Activated T-cell treated with anti-CD3 and anti-CD28 coated beads, Interleukin-2, amount 50 U/mL, for 4 hours (primary cell): ENCODE measurements at places on chromosomes 16 and 17. TPM values are rescaled to one million over a fixed set of nuclear protein-coding genes. Genes with fewer than 3 reads are reported as not detected.

DNA sequence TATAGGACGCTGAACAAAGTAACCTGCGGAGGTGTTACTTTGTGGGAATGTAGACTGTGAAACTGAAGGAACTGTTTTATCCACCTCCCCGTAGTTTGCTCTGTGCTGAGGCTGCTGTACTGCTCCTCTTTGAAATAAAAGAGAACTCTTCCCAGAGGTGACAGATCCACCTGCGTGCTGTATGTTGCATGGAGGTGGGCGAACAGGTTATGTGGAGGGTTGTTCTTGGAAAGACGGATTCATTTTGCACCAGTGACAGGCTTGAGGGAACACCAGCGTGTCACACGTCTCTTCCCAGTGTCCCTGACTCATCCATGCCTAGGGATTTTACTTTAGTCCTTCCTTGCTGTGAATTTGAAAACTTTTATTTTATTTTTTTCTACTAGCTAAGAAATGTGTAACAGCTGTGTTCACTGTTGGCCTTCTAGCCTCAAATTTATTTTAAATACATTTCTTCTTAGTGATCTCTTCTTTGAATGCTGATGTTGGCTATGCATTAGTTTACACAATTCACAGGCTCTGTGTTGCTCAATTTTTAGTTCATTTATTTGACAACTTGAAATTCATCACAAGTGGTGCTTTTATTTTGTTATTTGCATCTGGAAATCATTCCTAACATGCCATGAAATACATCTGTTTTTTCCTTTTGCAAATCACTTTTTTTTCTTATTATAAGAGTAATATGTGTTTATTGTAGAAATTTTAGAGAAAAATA, 512.4 kb downstream of the CDH13 start:
- DNase-seq: no peak

DNA sequence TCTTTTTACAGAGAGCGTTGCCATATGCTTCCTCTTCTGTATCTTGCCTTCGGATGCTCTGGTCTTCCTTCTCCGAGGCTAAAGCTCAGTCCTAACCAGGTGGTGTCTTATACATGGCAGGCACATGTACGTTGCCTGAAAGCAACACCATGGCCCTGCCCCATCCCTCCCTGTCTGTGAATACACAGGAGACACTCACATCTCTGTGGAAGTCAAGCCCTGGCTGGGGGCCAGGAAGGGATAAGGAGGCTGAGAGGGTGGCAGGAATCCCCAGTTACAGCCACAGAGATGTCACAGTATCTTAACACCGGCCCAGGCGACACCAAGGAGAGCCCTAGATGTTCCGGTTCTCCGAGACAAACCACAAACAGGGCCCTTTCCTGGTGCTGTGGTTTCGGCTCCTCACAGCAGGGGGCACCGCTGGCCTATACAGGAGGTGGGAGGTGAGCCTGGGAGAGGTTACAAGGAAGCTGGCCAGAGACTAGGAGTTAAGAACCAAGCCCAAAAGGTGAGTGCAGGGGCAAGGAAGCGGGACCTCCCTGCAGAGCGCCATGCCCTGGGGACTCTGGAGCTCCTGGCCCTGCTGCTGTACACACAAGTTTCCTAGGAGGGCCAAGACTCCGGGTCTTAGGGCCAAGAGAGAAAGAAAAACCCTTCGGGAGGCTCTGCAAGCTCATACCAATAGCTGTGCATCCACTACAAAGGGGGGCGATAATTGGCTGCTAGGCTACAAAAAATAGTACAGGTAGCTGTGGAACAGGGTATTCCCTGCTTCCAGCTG, 41.7 kb downstream of the SRL start:
- DNase-seq: no peak

GRCh38 chr17:69547947-69548346, 133.4 kb downstream of the MAP2K6 start:
- DNase-seq: no peak

- peak; percentile 19 for DNase-seq
These were observed at the start of gene DLX3 for GRCh38 chr17:49995055-49995738. Gene DLX3, minus strand, starts transcription at chr17:49995224. Its CDS starts 226 bp downstream, at chr17:49994998.

- no peak for DNase-seq
These were observed 5.8 kb upstream of the RAI1 start for GRCh38 chr17:17675416-17675815.

GRCh38 chr17:73179878-73180277, 13.0 kb upstream of the COG1 start:
- no peak for DNase-seq

- DNase-seq: no peak
These were observed 8.7 kb downstream of the ZNF276 start for GRCh38 chr16:89729863-89730593.

- DNase-seq: no peak
These were observed 13.6 kb upstream of the NKD1 start for GRCh38 chr16:50534556-50534955.

DNA sequence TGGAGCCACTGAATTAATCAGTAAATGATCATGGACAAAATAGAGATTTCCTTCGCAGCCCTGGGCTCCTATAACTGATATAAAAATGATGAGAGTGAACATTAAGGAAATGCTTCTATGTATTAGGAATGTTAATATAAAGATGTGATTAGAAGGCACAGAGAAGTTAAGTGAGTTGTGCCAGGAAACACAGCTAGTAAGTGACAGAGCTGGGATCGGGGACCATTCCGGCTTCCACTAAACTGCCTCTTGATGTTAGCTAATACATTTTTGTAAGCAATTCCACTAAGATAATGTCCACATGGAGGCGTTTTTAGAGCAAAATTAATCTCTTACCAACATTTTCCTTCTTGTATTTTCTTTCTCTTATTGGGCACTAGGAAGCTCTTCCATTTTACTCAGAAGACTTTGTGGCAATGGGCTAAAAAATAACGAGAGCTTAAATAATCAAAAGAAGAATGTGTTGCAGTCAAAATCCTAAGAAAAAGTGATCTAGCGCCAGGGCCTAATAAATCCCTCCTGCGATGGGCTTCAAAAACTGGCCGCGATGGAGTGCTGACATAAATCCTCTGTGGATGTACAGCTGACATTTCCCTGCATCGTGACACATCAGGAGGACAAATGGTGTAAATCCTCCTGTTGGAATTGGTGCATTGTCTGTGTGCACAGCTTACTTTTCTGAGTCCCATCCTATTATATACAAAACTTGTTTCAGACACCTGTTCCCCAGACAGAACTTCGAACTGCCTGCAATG, 326.1 kb upstream of the MAF start:
- DNase-seq: no peak

- no peak for DNase-seq
These were observed 23.5 kb upstream of the SIAH1 start for GRCh38 chr16:48408688-48409087.

- no peak for DNase-seq
These were observed 319.8 kb downstream of the SEC14L1 start for GRCh38 chr17:77460514-77461046.

Gene SEPTIN12
- total RNA-seq: not detected

Gene TMEM235
- not detected for total RNA-seq

Gene ZPBP2
- total RNA-seq: not detected

Gene LLGL2
- 10.2 TPM for total RNA-seq

Gene KAT8
- total RNA-seq: 63.9 TPM
